Omental fat pad (tissue), 4 donors: ENCODE measurements at places on chromosomes 3 and 15.

- no peak for DNase-seq
Measured at GRCh38 chr3:123802007-123802625, 82.0 kb downstream of the MYLK start.

- DNase-seq: no peak
Measured at GRCh38 chr15:70303981-70304380, 206.3 kb upstream of the TLE3 start.

DNA sequence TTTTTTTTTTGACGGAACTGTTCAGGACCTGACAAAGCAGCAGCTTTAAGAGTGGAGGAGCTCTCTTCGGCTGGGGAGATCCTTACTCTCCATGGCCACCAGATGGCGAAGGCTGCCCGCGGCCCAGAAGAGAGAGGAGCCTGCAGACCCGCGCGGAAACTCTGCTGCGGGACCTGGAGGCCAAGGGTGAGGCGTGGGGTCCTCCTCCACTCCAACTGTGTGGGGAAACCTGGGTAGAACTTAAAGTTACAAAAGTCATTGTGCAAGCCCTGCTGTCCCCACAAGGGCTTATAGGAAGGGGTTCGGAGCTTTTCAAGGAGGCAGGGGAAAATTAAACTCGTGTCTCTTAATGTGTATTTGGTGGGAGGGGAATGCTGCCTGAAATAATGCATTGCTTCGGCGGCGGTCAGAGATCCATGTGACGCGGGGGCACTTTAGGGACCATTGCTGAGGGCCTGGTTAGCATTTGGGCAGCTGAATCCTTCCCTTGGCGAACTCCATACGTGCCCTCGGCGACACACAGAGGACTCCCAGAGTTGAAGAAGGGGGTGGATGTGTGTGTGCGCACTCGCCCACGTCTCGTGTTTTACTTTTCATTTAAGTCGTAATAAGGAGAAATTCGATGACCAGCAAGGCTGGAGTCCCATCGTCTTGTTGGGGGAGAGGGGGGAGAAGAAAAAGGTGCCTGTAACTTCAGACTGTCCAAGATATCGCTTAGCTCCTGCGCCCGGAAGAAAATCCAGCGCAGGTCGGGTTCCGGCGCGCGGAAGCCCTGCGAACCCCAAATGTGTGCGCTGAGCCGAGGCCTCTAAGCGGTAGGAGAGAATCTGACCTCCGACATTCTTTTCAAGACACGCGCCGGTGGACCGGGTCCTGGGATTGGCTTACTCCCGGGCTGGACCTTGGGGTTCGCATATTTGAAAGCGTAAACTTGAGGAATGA lies 9.7 kb downstream of the EOMES start:
- DNase-seq: no peak

DNA sequence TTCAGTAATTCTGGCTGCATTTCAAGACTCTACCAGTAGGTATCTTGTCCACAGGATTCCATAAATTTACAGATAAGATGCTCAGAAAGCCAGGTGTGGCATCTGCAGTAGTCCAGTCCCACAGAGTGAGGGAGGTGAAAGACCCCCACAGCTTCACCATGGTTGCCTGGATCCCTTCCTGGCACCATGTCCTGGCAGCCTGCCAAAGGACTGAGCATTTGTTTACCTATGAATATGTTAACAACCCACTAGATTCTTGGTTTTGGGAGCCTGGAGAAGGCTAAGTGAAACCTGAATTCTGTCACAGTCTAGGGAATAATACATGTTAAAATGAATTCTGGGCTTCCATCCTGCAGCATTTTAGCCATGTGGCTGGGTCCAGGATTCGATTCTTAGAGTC lies 14.9 kb downstream of the CHST2 start:
- no peak for DNase-seq

GRCh38 chr3:183210862-183211341 lies 42.2 kb upstream of the B3GNT5 start:
- DNase-seq: no peak

GRCh38 chr3:149967086-149967685 lies 3.5 kb downstream of the PFN2 start:
- no peak for DNase-seq
